ENCODE measurements at places on chromosomes 5 and 9.

GRCh38 chr9:138049779-138050471 lies 172.3 kb downstream of the CACNA1B start:
- DNase-seq, result no peak

DNA sequence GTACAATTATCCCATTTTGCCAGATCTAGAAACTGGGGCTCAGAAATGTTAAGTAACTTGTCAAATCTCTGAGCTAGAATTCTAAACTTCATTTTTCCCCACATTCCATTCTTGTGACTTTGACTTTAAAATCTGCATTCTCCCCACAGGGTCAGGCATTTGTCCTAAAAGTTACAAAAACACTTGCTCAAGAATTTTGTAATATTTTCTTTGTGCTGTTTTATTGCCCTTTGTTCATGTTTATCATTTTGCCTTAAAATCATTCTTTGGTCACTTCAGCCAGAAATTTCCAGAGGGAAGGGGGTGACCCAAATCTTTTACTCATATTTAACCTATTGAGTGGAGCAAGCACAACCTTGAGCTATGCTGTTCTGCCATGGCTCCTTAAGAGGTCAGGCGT lies 120.1 kb upstream of the CCL21 start:
- no peak for DNase-seq

DNA sequence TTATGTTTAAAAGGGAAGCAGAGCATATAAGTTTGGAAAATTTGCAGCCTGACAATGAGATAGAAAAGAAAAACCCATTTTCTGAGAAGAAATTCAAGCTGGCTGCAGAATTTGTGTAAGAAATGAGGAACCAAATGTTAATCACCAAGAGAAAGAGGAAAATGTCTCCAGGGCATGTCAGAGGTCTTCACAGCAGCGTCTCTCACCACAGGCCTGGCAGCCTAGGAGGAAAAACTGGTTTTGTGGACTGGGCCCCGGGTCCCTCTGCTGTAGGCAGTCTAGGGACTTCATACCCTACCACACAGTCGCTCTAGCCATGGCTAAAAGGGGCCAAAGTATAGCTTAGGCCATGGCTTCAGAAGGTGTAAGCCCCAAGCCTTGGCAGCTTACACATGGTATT lies 32.1 kb upstream of the HSD17B4 start:
- DNase-seq, result no peak

GRCh38 chr5:158261674-158262367 lies 402.9 kb upstream of the CLINT1 start:
- no peak for DNase-seq

DNA sequence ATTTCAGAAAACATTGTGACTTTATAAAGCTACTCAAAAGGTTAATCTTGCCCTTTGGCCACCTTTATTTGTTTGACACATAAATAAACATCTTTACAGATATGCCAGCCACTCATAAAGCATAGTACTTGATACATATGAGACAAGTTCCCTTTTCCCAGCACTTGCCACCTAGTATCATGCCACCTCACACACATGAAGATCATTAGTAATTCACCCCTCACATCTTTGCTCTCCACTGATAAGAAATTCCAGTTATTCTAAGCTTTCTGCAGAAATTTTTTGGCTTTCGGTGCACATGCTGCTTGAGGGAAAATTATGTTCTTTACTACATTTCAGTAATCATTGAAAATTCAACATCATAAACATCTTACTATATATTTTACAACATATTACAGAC lies 59.1 kb downstream of the DEPDC1B start:
- DNase-seq, result no peak

- no peak for DNase-seq
Observed at GRCh38 chr5:17402289-17403121, 95.5 kb upstream of the TAF11L2 start.

GRCh38 chr5:140302786-140303639 lies at the start of gene PFDN1:
Gene PFDN1, minus strand, starts transcription at chr5:140303101. Its CDS starts 28 bp downstream, at chr5:140303073.
- peak; percentile 91 for DNase-seq

GRCh38 chr5:77558266-77558665 lies 66.2 kb upstream of the WDR41 start:
- DNase-seq, result no peak

DNA sequence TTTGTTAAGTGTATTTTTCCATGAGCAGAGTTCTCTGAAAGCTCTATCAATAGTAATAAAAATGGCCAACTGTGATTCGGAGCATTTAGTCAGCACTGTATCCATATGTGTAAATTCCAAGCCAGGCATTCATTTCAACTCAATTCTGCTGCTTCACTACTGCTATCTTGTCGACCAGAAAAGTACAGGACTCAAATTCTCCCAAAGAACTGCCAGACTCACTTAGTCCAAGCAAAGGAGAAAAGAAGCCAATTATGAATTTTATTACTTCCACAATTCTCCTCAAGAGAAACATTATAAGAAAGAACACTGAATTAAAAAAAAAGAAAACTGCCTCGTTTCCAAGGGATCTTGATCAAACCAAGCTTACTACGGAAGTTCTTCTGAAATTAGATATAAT lies 906.3 kb upstream of the DMAC1 start:
- no peak for DNase-seq

DNA sequence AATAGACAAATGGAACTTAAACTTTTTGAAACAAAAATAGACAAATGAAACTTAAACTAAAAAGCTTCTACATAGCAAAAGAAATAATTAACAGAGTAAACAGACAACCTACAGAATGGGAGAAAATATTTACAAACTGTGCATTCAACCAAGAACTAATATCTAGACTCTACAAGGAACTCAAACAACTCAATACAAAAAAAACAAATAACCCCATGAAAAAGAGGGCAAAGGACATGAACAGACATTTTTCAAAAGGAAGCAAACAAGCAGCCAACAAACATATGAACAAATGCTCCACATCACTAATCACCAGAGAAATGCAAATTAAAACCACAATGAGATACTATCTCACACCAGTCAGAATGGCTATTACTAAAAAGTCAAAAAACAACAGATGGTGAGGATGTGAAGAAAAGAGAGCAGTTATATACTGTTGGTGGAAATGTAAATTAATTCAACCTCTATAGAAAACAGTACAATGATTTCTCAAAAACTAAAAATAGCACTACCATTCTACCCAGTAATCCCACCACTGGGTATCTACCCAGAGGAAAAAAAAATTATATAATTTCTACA lies 170.8 kb upstream of the RGMB start:
- no peak for DNase-seq

DNA sequence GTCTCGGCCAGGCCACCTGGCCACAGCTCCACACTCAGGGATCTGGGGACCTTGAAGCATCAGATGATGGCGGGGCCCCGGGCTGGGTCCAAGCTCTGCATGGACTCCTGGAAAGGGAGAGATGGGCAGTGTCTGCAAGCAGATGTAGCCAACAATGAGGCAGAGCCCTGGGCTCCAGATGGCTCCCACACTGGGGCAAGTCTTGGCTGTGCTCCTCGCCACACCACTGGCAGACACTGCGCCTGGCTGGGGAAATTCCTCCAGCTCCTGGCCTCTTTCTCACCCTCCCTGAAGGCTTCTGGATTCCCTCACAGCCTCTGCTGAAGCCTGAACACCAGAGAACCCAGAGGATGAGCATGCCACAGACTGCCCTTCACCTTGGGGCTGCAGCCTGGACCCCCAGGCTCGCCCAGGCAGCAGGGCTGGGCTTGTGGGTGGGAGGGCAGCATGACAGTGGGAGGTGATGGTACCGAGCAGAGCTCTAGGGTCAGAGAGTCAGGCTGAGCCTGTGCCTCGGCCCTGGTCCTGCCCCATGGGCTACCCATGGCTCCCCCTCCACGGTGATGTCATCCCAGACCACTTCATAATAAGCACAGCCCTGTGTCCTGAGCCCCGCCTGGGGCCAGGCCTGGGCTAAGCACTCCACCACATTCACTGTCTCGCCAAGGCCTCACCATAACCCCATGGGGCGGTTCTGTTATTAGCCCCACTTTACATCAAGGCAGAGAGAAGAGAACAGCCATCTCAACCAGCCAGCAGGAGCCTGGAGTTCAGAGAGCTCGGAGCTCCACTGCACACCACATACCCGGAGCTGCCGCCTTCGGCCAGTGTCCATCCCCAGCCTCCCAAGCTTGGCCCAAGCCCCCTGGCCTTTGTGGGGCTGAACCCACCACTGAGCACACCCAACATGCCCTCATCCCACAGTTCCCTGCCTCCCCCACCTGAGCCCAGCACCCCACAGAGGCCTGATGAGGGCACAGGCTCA lies 62.2 kb upstream of the ADAMTS2 start:
- no peak for DNase-seq

- DNase-seq, result no peak
Observed at GRCh38 chr5:78411586-78411985, 51.2 kb downstream of the SCAMP1 start.

DNA sequence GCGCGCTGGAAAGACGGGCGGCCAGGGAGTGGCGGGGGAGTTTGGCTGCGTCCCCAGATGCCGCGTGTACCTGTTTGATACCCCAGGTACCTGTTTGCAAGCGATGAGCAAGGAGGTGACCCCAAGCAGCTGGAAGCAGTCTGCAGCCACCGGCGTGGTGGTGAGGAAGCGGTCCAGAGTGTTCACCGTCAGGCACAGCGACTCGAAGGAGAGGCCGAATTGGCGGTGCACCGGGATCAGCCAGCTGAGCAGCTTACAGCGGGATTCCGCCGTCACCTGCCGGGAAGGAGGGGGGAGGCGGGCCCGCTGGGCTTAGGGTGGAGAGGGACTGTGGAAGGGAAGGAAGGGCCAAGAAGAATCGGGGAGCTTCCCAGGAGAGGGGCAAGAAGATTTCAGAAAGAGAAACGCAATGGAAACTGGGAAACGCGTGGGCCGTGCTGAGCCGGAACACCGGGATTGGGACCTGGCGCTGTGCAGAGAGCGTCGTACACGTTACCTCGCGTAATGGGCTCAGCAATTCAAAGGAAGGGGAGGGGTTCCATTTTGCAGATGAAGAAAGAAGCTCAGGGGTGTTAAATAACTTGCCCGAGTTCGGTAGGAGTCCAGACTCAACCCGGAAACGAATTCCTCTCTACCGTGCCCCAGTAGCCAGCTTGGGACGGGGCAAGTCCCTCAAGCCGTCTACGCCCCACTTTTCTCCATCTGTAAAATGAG lies 980 bp downstream of the CCNO start:
- peak; percentile 33 for DNase-seq

- no peak for DNase-seq
Observed at GRCh38 chr9:98391406-98391805, 136.0 kb upstream of the TBC1D2 start.

DNA sequence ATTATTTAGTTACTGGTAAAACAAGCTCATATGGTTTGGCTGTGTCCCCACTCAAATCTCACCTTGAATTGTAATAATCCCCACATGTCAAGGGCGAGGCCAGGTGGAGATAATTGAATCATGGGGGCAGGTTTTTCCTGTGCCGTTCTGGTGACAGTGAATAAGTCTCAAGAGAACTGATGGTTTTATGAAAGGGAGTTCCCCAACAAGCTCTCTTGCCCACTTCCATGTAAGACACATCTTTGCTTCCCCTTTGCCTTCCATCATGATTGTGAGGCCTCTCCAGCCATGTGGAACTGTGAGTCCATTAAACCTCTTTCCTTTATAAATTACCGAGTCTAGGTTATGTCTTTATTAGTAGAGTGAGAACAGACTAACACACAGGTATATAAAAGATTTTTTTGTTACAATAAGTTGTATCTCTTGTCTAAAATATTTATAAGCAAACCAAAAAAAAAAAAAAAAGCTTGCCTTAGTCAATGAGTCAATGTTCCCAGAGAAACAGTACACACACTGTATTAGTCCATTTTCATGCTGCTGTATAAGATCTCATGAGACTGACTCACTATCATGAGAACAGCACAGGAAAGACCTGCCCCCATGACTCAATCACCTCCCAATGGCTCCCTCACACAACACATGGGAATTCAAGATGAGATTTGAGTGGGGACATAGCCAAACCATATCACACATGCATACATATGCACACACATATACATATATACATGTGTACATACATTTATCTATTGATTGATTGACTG lies 138.3 kb downstream of the BASP1 start:
- DNase-seq, result no peak

GRCh38 chr5:59209758-59210359 lies 627.0 kb downstream of the RAB3C start:
- no peak for DNase-seq

- DNase-seq, result no peak
Observed at GRCh38 chr9:79707589-79707988, 135.8 kb downstream of the TLE4 start.

DNA sequence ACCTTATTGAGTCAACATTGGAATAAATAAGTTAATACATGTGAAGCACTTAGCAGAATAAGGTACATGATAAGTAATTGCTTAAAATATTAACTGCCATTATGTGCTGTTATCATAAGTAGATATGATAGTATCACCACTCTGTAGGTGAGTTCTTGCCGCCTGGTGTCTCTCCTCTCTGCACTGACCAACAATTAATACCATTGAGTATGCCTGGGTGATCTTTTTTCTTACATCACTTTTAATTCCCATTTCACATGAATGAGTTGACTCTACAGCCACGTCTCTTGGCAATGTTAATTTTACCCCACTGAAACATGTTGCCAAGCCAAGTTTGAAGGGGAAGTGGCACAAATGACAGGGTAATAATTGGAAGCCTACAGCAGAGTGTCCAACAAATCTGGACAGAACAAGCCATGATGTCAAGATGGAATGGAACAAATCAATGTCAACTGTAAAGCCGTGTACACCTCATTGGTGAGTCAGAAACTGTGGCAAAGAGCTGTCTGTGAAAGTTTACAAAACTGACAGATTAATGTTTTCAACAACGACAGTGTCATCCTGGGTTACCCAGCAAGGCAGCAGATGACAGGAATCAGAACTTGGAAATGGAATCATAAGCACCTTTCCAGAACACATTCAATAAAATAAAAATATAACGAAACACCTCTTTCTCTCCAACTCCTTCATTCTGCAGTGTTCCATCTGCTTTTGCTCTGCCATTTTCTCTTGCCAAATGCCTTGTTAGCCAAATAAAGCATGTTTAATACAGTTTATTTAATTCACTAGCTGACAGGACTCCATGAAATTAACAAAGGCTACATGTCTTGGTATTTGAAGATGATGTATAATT lies 330.9 kb downstream of the CTNND2 start:
- no peak for DNase-seq

GRCh38 chr9:82080265-82080664 lies 91.7 kb downstream of the SPATA31D1 start:
- no peak for DNase-seq

DNA sequence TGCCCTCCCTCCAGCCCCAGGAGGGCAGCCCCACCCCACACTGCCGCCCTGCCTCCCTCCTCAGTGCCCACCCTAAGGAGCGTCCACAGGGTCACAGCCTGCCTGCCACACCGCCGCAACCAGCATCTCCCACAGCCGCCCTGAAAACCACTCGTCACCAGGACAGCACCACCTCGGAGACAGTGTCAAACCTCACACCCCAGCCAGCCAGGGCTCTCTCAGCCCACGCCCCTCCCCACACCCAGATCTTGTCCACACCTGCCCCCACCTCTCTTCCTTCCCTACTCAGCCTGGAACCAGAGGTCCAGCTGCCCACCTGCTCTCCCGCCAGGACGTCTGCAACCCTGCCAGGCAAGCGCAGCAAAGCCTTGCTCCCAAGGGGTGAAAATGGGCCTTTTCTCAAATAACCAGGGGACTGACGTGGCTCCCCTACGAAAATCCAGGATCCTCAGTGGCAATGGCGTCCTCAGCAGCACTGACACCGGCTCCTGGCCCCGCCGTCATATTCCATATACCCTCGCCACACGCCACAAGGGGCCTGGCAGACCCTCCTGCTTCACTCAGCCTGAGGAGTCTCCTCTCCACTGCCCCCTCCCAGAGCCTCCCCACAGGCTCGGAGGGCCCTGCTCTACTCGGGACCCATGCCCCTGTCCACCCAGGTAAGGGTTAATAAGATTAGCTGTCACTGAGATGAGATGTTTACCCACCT lies 71.0 kb upstream of the ADAMTS2 start:
- no peak for DNase-seq
